Stimulated activated CD4-positive, alpha-beta T cell treated with anti-CD3 and anti-CD28 coated beads, Interleukin-15, amount 100 ng/mL, for 24 hours (primary cell): ENCODE measurements at places on chromosomes 1 and 21.

GRCh38 chr1:78170859-78171258 is 125.1 kb downstream of the GIPC2 start:
- DNase-seq = no peak

DNA sequence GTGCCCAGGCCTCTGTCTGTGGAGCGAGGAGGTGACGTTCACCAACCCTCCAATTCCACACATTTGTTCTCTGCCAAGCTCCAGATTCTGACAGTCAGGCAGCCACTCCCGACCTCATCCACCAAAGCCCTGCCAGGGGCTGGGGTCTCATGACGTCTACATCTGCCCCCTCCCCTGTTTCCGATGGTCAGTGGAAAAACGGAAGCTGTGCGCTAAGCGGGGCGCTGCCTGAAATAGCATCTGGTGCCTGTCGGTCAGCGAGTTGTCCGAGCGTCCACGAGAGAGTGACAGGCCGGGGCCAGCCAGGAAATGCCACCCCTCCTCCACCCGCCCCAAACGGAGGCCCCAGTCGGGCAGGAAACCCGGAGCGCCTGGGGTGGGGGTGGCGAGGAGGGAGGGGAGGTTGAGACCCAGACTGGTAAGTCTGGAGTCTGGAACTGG is 3.2 kb upstream of the TAL1 start:
- no peak for DNase-seq

GRCh38 chr21:28522014-28522799 is 470.5 kb downstream of the LTN1 start:
- DNase-seq = no peak

- no peak for DNase-seq
Observed at GRCh38 chr1:228987286-228987685, 252.0 kb downstream of the RHOU start.

DNA sequence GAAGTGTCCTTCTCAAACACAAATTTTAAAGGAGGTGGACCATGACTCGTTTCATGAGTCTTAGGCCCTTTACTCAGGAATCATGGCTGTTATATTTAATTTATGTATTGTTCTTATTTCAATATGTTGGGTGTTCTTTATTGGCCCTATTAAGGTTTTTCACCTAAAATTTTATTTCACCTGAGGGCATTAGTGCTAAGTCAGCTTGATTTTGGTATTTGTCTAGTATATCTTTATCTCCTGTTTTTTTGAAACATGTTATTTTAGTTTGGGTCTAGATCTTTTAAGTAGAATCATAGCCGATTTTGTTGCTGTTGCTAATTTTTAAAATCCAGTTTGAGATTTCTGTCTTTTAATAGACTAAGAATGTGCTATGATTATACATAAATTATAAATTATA is 430.4 kb downstream of the RPS6KC1 start:
- no peak for DNase-seq

GRCh38 chr21:26736449-26736848 is 108.8 kb downstream of the ADAMTS1 start:
- DNase-seq = no peak

GRCh38 chr1:202593845-202594244 is 116.4 kb downstream of the SYT2 start:
- no peak for DNase-seq

- DNase-seq = no peak
Observed at GRCh38 chr1:32234792-32235191, 12.2 kb upstream of the FAM167B start.

GRCh38 chr1:94345148-94345721 is 73.0 kb upstream of the ABCD3 start:
- no peak for DNase-seq

GRCh38 chr1:2378956-2379732 is 12.2 kb downstream of the MORN1 start:
- DNase-seq = no peak

- DNase-seq = no peak
Observed at GRCh38 chr1:7103361-7103782, 318.1 kb downstream of the CAMTA1 start.

DNA sequence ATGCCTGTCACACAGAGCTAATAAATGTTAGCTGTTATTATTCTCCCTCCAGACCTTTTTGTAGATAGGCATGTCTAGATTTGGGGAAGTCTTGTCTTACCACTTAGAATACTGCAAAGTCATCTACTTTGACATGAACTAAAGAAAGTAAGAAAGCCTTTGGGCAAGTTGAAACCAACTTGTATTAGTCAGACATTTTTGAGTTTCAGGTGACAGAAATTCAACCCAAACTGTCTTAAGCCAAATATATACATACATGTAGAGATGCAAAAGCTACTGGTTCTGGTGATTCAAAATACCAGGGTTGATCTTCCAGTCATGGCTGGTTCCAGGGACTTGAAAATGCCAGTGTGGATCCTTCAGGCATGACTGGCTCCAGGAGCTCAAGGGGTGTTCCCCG is 276.8 kb upstream of the TMEM51 start:
- DNase-seq = no peak

DNA sequence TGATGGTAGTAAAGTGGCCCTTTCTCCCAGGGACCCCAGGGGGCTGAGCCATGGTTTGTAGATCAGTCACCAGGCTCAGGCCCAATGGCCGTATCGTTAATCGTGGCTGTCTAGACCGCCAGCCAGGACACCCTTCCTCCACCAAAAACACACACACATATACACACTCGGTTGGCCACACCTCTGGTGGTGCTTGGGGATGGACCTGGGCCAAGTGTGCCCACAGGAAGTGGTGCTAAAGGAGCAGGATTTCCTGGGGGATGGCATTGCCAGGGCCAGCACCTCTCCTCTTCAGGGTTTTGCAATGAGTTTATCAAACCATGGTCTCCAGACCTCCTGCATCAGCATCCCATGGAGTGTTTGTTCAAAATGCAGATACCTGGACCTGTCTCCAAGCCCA is 36.2 kb downstream of the CITED4 start:
- no peak for DNase-seq

- peak; percentile 92 for DNase-seq
Observed at GRCh38 chr21:31509194-31510017, 150.1 kb upstream of the SOD1 start.

- no peak for DNase-seq
Observed at GRCh38 chr1:209647156-209647555, 5.1 kb downstream of the LAMB3 start.

GRCh38 chr1:55257958-55258357 is 42.8 kb upstream of the USP24 start:
- peak; percentile 28 for DNase-seq

GRCh38 chr1:8344893-8345507 is 27.1 kb downstream of the SLC45A1 start:
- DNase-seq = no peak

GRCh38 chr1:119688810-119689209 is 22.9 kb upstream of the PHGDH start:
- no peak for DNase-seq

DNA sequence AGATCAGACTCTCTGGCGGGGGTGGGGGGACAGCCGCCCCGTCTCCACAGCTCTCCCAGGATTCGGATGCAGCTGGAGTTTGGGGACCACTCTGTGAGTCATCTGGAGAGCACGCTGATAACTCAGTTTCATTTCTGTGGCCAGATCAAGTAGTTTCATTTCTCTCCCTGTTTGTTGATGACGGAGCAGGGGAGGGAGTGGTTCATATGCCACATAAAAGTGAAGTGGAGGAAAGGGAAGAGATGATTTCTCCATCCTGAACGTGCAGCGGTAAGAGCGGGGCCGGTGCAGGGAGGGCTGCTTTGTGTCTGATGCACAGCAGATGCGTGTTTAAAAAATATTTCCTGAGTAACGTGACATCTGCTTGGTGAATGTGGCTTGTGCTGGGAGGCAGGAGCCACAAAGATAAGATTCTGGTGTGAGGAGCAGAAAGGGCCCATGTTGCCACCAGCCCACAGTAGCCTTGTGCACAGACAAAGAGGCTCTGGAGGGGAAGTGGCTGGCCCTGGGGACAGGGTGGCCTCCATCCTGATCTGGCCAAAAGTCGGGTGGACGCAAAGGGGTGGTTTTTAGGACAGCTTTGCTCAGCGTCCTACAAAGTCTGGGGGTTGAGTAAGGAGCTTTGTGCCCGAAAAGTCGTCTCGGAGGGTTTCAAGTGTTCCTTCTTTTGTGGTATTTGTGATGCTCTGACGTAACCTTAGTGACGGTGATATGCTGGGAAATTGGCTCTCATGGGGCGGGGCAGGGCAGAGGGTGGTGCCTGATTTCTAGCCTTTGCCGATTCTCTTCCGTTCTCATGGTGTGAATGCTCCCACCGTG is at the start of gene MX2:
Gene MX2, plus strand, starts transcription at position 242 of the 819 bp plus-strand sequence. CDS start 14,880 bp downstream, outside the sequence.
- peak; percentile 78 for DNase-seq

DNA sequence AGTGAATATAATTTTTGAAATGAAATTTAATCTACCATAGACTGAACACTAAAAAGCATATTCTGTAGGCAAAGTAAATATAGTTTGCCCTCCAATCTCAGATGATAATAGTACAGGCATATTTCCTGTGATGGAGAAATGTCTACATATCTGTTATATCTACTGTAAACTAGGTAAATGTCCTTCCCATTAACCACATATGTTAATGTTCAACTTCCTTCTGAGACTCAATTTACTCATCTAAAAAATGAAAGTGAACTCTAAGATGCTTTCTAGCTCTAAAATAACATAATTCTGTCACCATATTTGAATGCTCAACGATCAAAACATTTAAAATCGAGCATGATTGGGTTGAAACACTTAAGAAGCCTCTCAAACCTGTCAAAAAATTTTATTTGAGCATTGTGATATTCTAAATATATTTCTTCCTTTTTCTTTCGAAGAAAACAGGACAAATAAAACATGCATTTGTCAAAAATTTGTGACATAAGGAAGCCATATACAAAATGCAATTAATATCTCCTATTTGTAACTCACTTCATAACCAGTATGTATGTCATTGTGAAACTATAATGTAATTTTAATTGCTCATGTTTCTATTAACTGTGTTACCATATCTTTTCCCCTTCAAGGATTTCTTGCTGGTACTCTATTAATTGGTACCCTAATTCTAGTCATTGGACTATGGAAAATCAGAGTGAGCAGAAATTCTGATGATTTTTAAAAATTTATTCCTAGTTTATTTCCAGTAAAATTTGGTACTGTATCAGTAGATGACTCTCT is 34.2 kb downstream of the CD55 start:
- DNase-seq = no peak

- DNase-seq = no peak
Observed at GRCh38 chr1:214844319-214844718, 238.2 kb upstream of the KCNK2 start.

DNA sequence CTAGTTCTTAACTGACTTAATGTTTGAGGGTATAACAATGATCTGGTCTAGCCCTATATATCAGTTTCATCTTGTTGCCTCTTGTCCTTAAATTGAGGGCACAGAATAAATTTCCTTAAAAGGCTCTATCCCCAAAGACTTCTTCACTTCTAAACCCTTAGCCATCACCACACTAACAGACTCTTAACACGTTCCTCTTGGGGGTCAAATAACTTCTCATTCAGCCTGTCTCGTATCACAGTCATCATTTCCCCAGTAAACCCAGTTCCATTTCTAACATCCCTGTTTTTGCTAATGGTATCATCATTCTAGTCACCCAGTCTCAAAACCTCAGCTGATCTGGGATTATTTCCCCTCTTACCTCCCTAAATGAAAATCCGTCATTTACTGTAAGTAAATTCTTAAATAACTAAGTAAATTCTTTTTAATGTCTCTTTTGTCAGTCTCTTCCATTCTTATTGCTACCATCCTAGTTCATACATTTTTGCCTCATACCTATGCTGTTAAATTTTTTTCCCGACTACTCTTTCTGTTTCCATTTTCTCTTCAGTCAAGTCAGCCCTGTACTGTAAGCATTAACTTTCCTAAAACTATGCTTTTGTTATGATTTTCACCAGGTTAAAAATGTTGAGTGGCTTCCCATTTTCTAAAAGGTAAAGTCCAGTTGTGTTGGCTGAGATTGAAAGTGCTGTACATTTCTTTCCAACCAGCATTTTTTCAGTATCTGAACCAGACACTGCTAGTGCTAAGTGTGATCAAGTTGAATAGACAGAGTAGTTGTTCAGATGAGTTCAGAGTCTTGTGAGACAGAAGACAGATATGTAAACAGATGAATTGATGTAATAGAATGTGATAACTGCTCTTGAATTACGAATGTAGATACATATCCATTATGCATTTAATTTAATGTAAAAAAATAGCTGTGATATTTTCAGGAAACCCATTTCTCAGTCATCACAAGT is 6.9 kb downstream of the CTTNBP2NL start:
- no peak for DNase-seq

DNA sequence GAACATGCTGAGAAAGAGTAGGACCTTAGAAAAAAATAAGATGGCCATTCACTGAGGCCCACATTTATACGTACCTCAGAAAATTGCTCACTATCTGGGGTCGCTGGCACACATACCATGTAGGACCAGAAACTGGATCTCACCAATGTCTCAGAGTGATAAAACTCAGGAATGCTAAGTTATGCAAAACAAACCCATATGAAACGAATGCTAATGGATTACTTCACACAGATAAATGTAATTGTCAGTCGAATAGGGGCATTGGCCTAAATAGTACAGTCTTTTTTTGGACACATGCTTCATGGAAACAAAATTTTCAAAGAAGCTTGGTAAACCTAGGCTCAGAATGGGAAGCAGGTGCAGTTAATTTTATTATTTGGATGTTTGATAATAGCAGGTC is 32.6 kb upstream of the RGS2 start:
- no peak for DNase-seq

DNA sequence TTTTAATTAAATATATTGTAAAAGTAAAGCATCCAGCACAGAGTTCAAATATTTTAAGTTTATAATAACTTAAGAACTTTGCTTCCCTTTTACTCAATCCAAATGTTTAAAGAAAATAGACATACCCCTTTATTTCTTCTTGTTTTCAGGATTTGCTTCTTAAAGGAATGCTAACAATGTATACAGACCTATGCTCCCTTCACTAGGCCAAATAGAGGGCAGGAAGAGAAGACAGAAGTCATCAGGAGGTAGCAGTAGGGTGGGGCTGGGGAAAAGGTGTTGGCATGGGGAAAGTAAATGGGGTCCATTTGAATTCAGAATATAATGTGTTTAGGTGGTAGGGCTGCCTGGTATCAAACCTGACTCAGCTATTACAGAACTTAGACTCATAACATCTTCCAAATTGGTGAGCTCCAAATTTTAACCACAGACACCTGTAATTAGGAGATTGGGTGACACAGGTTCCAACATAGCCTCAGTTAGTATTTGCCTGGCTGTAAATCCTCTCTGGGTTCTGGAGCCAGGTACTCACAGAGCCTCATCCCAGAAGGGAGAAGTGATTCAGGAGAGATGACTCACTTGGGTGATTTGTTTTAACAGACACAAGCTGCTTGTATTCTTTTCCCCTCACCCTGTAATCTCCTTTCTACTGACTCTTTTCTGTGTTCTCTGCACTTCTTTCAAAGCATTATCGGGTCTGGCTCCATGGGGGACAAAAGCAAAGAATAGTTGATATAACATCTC is 60.1 kb upstream of the DUSP10 start:
- DNase-seq = no peak

DNA sequence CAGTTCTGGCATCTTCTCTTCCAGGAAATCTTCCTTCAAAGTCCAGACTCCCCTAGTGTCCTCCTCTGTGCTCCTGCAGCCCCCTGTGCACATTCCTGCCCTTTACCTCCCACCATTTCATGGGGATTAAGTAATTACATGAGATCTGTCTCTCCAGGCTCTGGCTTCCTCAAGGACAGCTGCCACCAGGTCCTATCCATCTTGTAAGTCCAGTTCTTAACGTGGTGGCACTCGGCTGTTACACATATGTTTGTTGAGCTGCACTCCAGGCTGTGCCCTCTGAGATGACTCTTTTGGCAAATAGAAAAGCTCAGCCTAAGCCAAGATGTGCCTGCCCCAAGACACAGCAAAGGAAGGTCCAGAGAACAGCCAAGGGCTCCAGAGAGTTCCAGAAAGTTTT is 57.4 kb upstream of the CAMK1G start:
- DNase-seq = no peak

GRCh38 chr21:33731447-33731846 is 89.1 kb downstream of the ITSN1 start:
- no peak for DNase-seq
